ENCODE measurements at places on chromosomes 5 and 9.

DNA sequence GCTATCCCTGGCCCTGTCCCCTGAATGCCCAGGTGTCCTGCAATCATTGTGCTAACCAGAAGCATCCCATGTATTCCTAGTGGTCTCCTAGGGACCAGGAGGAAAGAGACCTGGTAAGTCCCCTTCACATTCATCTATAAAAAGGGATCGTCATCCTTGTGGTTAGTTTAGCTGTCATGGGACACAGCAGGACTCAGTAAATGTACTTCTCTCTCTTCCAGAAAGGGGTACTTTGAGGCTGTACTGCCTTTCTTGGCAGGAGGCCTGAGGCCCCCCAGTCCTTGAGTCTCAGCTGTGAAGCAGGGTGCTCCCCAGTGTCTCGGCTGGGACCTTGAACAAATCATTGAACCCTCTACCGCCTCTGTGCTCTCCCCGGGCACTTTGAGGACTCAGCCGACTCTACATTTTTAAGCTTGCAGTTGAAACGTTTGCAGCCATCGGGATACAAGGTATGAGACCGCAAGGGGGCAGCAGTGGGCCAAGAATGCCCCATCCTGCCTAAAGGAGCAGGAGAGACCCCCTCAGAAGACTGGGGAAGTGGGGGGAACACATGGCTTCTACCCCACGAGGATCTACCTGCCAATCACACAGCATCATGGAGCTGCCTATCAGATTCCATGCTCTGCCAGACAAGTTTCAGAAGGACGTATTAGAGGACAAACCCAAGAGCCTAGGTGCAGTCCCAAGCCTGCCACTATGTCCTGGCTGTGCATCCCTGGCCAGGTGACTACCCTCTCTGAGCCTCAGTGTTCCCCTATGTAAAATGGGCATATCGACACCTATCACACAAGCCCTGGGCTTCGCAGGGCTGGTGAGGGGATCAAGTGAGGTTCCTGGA lies 2.4 kb upstream of the PHYKPL start:
- DNase-seq: peak; percentile 43

- DNase-seq: no peak
These were observed 63.9 kb upstream of the SPRY4 start for GRCh38 chr5:142388696-142389095.

GRCh38 chr5:35197351-35197750 lies 32.9 kb downstream of the PRLR start:
- DNase-seq: no peak

DNA sequence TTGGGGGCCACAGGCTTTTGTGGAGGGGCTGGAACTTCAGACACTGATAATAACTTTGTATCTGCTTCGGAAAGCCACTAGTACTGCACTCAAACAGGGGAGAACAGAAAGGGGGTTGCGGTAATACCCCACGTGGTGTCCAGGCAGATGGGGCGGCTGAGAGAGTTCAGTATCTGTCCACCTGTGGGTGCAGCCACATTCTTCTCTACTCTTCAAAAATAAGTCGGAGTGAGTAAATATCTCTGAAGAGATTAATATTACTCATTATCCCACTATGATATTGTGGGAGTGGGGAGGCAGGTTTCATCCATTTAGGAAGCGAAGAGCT lies 102.1 kb upstream of the SSBP2 start:
- DNase-seq: no peak

- no peak for DNase-seq
These were observed 19.8 kb upstream of the NTNG2 start for GRCh38 chr9:132141948-132142594.

- no peak for DNase-seq
These were observed 83.8 kb upstream of the FAM169A start for GRCh38 chr5:74949976-74950375.

GRCh38 chr9:83199240-83199639 lies 136.3 kb upstream of the RASEF start:
- peak; percentile 35 for DNase-seq

- DNase-seq: no peak
These were observed 26.5 kb downstream of the MRPS27 start for GRCh38 chr5:72293495-72294055.

GRCh38 chr5:158855510-158855909 lies 244.2 kb downstream of the EBF1 start:
- no peak for DNase-seq

GRCh38 chr5:22572941-22573340 lies 280.2 kb downstream of the CDH12 start:
- DNase-seq: no peak

GRCh38 chr9:128911529-128912035 lies 9.2 kb upstream of the PHYHD1 start:
- no peak for DNase-seq

- no peak for DNase-seq
These were observed 7.4 kb upstream of the HNRNPA0 start for GRCh38 chr5:137761566-137761965.

- DNase-seq: no peak
These were observed 162.3 kb downstream of the AOPEP start for GRCh38 chr9:94888775-94889174.

DNA sequence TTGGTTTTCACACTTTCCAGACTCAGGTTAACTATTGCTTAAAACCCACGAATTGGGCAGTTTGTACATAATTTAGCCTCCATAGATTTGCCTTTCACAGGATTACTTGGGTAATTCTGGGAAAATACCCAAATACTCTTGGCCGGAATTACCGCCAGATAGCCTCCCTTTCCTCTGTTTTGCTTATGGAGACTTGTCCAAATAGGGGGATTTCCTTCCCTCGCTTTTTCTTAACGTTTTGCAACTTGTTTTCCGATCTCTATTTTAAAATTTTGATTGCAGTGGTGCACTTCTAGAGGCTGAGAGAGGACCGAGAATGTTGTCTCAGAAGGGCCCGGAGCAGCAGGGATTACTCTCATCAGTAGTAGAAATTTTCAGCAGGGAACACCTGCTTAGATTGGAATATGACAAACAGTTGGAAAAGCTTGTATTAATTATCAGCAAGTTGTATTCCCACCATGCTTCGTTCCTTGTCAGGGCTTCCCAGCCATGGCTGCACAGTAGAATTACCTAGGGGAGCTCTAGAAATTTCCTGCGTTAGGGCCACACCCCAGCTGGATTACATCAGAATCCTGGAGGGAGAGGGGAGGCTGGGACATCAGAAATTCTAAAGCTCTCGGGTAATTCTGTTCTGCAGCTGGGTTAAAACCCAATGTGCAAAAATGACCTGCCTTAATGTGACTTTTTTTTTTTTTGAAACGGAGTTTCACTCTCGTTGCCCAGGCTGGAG lies 329.1 kb downstream of the SH3GL2 start:
- DNase-seq: no peak

DNA sequence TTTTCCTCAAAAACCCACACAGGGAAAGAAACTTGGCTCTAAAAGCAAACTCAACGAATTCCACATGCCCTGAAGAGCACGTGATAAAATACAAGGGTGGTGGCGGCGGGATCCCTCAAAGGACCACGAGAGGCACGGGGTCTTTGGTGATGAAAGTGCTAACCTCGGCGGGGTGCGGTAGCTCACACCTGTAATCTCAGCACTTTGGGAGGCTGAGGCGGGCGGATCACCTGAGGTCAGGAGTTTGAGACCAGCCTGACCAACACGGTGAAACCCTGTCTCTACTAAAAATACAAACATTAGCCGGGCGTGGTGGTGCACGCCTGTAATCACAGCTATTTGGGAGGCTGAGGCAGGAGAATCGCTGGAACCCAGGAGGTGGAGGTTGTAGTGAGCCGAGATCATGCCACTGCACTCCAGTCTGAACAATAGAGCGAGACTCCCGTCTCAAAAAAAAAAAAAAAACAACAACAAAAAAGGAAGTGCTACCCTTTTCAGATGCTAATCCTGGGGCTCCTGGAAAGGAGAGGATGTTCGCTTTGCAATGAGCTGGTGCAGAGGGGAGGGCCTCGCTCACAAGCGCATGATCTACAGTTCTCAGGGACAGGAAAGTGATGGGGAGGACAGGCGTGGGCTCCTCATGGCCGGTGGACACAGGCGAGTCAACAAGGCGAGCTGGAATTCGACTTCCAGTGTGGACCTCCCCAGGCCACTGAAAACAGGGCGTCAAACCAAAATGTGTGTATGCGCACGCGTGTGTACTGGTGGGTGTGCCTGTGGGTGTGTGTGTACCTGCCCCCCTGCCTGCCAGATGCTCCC lies 54.1 kb downstream of the USP20 start:
- DNase-seq: no peak

- no peak for DNase-seq
These were observed 40.4 kb downstream of the SPARC start for GRCh38 chr5:151646334-151646733.

- no peak for DNase-seq
These were observed 115.7 kb downstream of the MAN2A1 start for GRCh38 chr5:109805472-109805871.

DNA sequence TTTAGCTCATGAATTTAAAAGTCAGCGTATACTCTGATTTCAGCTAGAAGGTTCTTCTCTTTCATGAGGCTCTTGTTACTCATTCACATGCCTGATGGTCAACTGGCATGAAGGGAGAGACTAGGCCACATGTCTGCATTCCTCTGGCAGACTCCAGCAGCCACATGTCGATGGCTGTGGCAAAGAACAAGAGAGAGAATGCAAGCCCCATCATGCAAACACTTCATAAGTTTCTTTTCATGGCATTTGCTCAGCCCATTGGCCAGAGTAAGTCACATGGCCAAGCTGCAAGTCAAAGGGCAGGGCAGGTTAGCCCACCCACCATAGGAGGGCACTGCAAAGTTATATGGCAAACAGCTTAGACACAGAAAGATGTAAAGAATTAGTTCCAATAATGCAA lies 5.4 kb downstream of the KCNV2 start:
- no peak for DNase-seq

GRCh38 chr5:177419046-177419445 lies 7.4 kb upstream of the GRK6 start:
- no peak for DNase-seq
